Stimulated activated CD4-positive, alpha-beta T cell treated with anti-CD3 and anti-CD28 coated beads, TNF-alpha, amount 100 ng/mL, for 24 hours (primary cell): ENCODE measurements at places on chromosomes 11 and 22.

GRCh38 chr11:29985248-29985647 lies 31.6 kb downstream of the KCNA4 start:
- DNase-seq, result no peak

GRCh38 chr11:15775015-15775541 lies 581.3 kb downstream of the SOX6 start:
- no peak for DNase-seq

GRCh38 chr11:128343135-128343514 lies 244.2 kb downstream of the ETS1 start:
- no peak for DNase-seq

DNA sequence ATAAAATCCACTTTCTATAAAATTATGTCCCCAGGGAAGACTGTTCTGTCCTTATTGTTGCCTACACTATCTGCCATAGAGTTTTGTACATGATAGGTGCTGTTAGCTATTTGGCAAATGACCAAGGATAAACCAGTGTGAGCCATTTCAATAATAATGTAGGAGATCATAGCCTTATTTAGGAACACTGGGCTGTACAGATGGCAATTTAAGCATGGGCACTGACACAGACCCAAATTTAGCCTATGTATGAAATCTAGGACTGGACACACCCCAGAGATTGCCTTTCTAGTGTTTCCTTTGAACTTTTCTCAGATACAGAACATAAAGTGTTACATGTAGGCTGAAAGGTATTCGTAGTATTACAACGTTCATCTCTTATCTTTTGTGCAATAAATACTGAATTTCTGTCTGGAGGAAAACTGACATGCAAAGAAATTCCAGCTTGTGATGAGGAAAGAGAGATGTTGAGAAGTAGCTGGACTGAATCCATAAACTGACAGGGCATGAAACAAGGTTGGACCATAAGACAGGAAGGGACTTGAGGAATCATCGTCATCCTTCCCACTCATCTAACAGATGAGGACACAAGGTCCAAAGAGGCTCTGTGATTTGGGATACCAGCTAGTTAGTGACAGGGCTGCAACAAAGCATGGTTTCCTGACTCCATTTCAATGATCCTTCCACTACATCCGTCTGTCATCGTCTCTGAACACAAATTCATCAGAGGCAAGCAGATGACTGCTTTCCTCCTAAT lies 60.3 kb downstream of the TMPRSS5 start:
- no peak for DNase-seq

GRCh38 chr11:33718440-33718839 lies 17.8 kb downstream of the CD59 start:
- DNase-seq, result no peak

DNA sequence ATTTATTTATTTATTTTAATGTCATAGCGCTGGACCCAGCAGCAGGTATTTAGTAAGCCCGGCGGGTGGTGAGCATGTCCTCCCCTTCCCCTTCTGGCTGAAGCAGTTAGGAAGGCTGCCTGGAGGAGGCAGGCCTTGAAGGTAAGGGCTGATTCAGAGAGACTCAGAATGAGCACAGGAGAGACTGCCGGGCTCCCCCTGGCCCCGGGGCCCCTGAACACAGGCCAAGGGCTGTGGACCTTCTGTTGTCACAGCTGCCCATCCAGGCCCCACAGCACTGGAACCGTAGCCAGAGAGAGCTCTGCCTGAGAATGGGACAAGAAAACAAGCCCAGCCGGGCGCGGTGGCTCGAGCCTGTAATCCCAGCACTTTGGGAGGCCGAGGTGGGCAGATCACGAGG lies 52.8 kb downstream of the KCNJ4 start:
- DNase-seq, result no peak

DNA sequence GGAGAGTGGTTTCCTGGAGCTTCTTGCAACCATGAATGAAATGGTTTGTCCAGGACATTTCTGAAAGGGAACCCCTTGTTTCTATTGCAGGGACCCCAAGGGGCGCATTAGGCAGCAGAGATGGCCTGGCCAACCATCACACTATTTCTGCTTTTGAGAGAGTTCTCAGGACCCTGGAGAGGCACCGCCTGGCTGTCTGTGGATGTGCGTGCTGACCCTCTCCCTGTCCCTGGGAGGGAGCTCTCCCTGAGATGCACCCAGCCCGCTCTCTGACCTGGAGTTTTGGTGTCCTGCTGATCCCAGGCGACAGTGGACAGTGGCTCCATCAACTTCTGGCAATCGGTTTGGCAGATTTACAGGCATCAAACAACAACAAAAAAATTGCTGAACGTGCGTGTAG lies 80.3 kb upstream of the SLC22A12 start:
- DNase-seq, result no peak

DNA sequence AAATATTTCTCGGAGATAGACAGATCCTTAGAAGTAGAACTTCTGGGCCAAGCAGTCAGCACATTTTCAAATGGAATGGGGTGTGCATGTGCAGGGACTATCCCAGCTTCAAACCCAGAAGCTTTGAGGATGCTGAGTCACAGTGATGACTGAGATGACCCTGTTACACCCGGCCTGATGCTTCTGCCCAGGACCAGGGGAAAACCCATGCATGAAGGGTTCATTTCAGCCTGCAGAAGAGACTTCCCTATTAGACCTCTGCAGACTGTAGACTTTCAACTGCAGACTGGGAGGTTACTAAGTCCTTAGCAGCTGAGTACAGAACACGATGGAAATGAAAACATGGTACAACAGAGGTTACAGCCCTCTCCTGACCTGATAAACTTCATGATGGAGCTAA lies 3.6 kb upstream of the OR2AT4 start:
- DNase-seq, result peak; percentile 35

- peak; percentile 38 for DNase-seq
Measured at GRCh38 chr22:23119494-23120414, 22.0 kb downstream of the RSPH14 start.

- DNase-seq, result no peak
Measured at GRCh38 chr11:115321605-115322289, 182.5 kb downstream of the CADM1 start.

GRCh38 chr11:111944139-111944538 lies 7.0 kb downstream of the DIXDC1 start:
- no peak for DNase-seq
